CD4-positive, alpha-beta T cell treated with Interferon gamma for 1 hour (primary cell): ENCODE measurements at places on chromosomes 12 and 14.

DNA sequence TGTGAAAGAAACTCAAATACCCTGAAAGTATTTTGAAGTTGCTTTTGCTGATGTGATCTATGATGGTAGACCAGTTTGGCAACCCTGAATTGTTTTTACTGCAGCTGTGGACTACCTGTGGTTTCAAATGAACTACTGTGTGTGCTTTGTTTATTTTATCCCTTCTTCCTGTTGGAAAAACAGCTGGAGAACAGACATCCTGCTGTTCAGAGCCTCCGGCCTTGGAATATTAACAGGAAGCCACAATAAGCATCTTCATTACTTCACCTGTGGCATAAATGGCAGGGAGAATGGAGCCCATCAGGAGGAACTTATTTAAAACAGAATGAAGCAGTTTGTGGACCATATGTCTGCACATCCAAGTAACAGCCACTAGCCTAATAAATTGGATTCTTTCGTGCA, 104.8 kb downstream of the DUSP6 start:
- DNase-seq = no peak

DNA sequence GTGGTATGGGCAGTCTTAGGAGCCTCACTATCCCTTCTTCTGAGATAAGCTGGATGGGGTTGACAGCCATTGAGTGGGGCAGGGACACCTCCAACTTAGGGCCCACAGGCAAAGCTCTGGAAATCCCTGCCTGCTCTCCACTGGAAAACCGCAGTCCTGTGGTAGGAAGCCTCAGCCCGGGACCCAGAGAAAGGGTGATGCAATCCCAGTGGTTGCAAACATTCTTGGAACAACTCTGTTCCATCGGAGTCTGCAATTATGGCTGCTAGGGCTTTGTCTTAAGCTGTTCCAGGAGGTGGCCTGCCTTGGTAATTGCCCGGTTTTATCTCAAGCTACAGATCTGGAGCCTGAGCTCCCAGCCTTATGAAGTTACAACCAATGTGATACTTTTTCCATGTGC, 133.4 kb downstream of the DICER1 start:
- DNase-seq = no peak

DNA sequence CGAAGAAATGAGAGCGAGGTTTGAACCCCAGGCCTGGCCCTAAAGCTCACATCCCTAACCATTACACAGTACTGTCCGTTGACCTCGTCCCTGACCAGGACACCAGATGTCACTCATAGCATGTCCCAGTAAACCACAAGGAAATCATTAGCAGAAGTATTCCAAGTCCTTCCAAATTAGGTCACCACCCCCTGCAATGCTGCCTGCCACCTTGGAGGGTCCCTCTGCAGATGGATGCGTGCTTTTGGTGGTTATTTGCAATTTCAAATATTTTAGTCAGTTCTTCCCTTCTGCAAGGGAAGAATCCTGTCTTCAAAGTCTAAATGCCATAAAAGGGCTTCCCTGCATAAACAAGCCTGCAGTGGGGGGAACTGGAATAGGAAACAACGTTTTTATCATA, 71.3 kb downstream of the CLMN start:
- DNase-seq = no peak

- DNase-seq = no peak
These were observed 834.1 kb downstream of the TRHDE start for GRCh38 chr12:73106296-73106695.

- DNase-seq = no peak
These were observed 44.3 kb upstream of the BDKRB2 start for GRCh38 chr14:96160076-96160912.

DNA sequence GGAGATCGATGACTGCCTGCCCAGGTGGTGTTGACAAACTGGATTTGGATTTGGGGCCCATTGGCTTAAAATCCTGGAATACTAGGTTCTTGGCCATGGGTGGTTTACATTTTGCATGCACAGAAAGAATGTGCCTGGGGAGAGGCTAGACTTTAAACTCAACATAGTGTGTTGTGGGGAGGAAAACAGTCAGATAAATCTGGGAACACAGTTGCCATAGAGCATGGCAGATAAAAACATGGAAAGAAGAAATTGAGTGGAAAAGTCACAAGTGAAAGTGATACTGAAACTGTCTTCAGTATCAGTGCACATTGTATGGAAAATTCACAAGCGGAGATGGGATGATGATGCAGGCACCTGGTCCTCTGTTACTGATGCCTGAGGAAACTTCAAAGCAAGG, 95.2 kb downstream of the SSPN start:
- no peak for DNase-seq

DNA sequence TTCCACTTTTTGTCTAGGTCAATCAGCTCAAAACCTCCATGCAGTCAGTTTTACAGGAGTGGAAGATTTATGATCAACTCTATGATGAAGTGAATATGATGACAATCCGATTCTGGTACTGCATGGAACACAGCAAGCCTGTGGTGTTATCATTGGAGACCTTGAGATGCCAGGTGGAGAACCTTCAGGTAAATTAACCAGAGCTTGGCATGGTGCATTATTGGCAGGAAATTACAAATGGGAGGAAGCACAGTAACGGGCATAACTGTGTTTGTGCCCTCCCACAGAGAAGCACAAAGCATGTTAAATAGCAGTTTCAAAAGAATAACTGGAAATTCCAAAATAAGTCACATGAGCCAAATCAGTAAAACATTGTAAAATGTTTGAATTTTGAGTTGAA, 135.6 kb downstream of the ESR2 start:
- no peak for DNase-seq

DNA sequence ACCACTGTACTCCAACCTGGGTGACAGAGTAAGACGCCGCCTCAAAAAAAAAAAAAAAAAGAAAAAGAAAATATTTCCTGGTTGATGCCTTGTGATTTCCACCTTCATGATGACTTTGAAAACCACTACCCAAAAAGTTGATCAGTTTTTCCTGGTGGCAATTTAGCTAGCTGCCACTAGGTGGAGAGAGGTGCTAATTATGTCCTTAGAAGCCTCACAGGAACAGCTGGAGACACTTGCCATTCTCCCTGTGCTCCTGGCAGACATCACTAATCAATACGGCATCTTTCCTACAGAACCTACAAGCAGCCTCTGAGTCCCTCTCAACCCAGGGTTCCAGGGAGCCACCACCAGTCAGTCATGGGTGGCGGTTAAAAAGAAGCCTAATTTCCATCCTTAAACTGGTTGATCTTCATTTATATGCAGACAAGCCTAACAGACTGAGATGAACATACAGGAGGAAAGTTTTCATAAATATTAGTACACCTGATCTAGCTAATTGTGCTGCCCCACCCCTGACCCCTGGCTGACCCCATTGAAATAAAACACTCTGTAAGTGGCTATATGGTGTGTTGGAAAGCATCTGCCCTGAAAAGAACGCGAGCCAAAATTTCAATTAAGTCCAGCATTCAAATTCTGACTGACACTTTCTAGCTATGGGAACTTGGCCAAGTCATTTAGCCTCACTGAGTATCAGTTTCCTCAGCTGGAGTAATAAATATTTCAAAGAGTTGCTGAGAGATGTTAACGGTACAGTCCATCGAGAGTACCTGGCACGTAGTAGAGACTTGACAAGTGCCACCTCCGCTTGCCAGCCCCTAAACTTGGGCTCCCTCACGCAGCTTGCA, 6.2 kb upstream of the OAS1 start:
- DNase-seq = peak; percentile 29

DNA sequence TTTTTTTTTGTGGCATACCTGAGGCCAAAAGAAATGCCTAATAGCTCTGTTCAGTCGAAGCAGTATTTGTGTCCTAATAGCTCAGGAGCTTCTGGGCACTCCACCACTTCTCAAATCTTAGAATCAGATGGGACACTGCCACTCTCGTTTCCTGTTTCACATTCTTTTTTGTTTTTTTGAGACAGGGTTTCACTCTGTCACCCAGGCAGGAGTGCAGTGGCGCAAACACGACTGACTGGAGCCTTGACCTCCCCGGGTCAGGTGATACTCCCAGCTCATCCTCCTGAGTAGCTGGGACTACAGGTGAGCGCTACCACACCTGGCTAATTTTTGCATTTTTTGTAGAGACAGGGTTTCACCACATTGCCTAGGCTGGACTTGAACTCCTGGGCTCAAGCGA, 52.7 kb downstream of the SPPL3 start:
- peak; percentile 2 for DNase-seq

DNA sequence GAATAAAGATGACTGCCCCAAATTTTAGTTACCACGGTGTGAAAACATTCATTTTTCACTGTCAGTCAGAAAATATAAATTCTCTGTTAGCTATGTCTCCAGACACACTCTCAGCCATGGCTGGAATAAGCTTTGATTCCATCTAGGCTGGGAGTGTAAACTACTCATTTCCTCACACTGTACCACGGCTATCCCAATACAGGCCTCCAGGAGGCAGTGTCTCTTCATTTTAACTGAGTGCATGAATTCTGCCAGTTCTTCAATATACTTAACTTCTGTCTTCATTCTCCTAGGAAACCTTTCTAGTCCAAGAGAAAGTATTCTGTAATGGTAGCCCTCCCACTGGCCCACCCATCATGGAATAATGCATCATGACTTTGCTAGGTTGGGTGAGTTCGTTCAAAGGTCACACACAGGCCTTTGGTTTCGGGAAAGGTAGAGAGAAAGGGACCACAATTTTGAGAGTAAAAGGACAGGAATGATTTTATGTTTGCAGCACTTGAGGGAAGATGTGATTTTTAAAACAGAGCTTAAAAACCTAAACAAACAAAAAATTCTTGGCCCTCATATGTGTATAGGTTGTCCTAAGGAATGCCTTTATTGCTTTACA, 381.1 kb downstream of the SEC23A start:
- no peak for DNase-seq

DNA sequence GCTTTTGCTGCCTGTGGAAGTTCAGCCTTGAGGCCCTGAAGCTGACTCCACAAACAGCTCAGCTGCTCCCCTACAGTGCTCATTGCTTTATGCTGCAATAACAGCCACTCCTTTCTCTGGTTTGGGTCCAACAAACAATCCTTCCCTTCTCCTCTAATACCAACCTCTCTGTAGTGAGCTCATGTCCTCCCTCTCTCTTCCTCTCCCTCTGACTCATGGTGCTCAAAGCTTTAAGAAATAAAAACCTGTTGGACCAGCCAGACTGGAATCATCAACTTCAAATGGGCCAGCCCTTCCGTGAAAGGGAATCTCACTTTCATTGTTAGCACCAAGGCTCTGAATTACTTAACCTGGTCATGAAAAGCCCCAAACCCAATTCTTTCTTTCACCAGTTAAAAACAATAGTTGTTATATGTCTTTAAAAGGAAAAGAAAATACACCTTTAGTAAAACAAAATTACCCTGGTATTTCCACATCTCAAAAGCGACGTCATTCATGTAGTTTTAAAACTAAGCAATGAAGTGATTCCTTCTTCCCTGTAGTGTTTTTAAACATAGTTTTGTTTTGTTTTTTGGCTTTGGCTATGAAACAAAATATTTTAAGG, 126.4 kb downstream of the DUSP6 start:
- DNase-seq = no peak

- no peak for DNase-seq
These were observed 1.6 kb downstream of the GDF11 start for GRCh38 chr12:55744340-55745030.

GRCh38 chr14:87529081-87529480, 463.9 kb downstream of the GALC start:
- no peak for DNase-seq

GRCh38 chr12:113056631-113057488, at the start of gene DTX1:
TSS of gene DTX1 (plus strand) at chr12:113056730. CDS start at chr12:113058193, 1,463 bp downstream.
- DNase-seq = peak; percentile 20

DNA sequence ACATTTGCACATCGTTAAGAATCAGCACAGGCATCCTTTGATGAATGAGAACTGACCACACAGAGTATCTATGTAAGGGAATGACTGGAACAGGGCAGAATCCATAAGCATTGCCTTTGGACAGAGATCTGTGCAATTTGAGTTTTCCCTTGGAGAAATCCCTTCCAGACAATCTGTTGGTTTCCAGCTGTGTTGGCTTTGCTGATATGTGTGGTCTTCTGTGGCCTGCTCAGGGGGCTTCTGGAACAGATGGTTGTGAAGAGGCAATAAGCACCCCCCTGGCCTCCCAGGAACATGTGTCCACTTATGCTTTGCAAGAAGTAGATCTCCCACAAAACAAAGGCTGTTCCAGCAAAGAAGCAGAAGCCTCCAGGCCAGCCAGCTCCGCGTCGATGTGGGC, 111.4 kb upstream of the TMEM132C start:
- no peak for DNase-seq

DNA sequence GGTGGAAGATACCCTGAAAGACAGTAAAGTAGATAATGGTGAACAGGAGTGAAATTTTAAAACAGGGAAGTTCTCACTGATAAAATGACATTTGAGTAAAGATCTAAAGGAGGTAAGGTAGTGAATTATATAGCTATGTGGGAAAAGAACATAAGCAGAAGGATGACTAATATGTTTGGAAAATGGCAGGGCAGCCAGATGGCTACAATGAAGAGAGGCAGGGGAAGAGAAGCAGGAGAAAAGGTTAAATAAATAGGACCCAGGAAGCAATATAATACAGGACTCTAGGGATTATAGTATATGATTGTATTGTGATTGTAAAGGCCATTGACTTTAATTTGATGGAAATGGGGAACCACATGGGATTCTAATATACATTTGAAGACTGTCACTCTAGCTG, 33.0 kb downstream of the SCFD1 start:
- DNase-seq = no peak

GRCh38 chr12:26046906-26047305, 77.9 kb downstream of the BHLHE41 start:
- DNase-seq = no peak

DNA sequence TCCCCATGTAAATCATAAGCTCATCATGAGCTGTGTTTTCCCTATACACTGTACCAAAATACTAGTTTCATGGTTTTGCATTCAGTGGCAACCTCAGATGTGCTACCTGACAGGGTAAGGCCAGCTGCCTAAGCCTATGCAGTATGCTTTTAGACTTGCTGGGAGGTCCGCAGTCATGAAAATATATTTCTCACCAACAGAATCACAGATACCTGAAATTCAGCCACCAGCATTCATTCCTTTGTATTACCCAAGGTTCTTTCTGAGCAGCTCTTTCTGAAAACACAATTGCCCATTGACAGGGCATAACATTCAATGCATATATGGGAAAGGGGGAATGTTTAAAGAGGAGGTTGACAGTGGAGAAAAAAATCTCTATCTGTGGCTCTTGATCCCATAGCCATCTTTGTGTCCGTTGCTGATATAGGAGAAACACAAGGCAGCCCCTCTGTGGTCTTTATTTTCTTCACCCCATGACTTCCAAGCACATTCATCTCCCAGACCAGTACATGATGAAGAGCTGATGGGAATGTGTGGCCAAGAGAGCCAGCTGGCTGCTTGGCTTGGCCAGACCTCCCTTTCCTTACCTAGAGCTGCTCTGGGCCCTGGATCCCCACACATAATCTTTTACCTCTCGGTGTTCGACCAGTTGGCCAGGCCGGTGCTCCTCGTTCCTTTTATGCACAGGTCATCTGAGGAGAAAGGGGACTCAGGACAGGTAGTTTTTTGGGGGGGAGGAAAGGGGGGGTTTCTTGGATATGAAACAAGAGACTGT, 162.9 kb downstream of the KCNA5 start:
- no peak for DNase-seq

DNA sequence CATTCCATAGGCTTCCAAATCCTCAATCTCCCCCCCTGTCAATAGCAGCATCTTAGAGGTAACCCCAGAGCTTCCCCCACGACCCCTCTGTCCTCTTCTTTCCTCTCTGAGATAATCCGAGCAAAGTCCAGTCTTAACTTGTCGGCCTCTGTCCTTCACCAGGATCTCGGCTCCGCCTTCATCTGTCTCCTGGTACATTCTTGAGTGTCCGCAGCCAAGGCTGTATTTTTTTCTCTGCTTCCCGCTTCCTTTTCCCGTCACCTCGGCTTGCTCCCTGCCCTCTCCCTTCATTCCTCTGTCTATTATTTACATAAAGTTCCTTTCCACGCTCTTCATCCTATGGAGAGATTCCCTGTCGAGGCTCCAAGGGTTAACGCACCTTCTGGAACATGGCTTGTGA, 153.9 kb upstream of the GSC start:
- DNase-seq = no peak
